ENCODE measurements at places on chromosomes 16 and 17. TPM values are rescaled to one million over a fixed set of nuclear protein-coding genes. Genes with fewer than 3 reads are reported as not detected.

Gene OR1E1
- not detected for total RNA-seq

Gene UTS2R
- not detected for total RNA-seq

- H3K4me1 ChIP-seq: no peaks in the 10 kb centered on the region
- H3K27ac ChIP-seq: no peak overlapping the region
- peaks cover 7% of the 10 kb centered on the region for H3K27me3 ChIP-seq
- H3K36me3 ChIP-seq: no peaks in the 10 kb centered on the region
- no peak overlapping the region for H3K4me3 ChIP-seq
Observed at GRCh38 chr17:10920558-10921108, 82.7 kb upstream of the PIRT start.

DNA sequence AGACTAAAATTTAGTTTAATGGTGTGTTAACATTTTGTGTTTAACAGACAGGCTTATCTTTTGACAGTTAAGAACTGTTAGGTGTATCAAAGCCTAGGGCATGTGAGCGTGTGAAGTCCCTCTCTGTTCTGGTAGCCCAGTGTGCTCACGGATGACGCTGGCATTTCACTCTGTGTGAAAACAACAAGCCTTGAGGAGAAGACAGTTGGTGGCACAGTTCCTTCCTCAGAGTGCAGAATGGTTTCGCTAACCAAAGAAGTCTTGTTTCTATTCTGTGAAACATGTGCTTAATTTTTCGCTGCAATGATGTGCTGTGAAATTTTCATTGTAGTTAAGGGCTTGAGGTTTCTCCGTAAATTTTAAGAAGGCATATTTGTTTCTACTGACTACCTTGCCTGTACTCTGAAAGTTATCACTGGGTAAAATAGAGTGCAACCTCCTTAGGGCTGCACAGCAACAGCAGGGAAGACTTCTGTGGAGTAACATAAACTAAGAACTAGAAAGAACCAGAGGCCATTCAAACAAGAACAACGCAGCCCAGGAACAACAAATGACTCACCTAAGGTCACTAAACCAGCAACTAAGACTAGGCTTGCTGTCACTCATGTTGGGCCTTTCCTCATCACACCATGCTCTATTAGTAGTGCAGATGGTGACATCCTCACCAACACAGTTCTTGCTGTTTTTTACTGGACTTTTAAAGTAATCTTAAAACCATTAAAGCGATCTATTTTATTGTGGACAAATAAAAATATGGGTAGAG, 33.4 kb downstream of the BRD7 start:
- H3K4me3 ChIP-seq: no peak overlapping the region
- no peak for DNase-seq
- peaks cover 20% of the 10 kb centered on the region for H3K4me1 ChIP-seq
- H3K27ac ChIP-seq: no peak overlapping the region
- no peaks in the 10 kb centered on the region for H3K27me3 ChIP-seq
- peaks cover 24% of the 10 kb centered on the region for H3K36me3 ChIP-seq

- peaks cover 1% of the 10 kb centered on the region for H3K4me1 ChIP-seq
- DNase-seq: no peak
- no peak overlapping the region for H3K27ac ChIP-seq
- H3K36me3 ChIP-seq: no peaks in the 10 kb centered on the region
- H3K27me3 ChIP-seq: no peaks in the 10 kb centered on the region
Observed at GRCh38 chr16:89588413-89589109, 13.0 kb downstream of the CPNE7 start.

DNA sequence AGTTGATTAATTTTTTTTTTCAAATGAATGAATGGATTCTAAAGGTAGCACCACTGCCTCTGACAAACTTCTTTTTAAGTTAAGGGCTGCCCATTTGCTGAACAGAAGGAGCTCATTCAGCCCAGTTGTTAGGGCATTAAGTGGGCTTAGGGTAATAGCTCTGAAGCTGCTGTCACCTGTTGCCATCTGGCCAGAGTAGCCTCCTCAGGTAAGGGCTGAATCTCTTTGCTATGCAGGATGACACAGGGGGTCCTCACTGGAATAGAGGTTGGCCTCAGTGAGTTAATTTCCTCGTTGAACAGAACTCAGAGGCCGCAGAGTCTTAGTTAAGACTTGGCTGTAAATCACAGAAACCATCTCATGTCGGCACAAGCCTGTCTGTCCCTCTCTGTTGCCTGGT, 232.8 kb downstream of the CCDC182 start:
- H3K4me1 ChIP-seq: peaks cover 23% of the 10 kb centered on the region
- H3K27me3 ChIP-seq: no peaks in the 10 kb centered on the region
- no peak overlapping the region for H3K4me3 ChIP-seq
- no peak overlapping the region for H3K27ac ChIP-seq
- H3K36me3 ChIP-seq: peaks cover 10% of the 10 kb centered on the region

GRCh38 chr16:69049146-69049545, 56.3 kb upstream of the HAS3 start:
- no peaks in the 10 kb centered on the region for H3K4me1 ChIP-seq
- no peak overlapping the region for H3K4me3 ChIP-seq
- DNase-seq: no peak
- H3K27me3 ChIP-seq: no peaks in the 10 kb centered on the region
